Stimulated activated CD8-positive, alpha-beta memory T cell treated with anti-CD3 and anti-CD28 coated beads, Interleukin-15, amount 100 ng/mL, for 4 hours (primary cell): ENCODE measurements at places on chromosomes 7 and 10.

DNA sequence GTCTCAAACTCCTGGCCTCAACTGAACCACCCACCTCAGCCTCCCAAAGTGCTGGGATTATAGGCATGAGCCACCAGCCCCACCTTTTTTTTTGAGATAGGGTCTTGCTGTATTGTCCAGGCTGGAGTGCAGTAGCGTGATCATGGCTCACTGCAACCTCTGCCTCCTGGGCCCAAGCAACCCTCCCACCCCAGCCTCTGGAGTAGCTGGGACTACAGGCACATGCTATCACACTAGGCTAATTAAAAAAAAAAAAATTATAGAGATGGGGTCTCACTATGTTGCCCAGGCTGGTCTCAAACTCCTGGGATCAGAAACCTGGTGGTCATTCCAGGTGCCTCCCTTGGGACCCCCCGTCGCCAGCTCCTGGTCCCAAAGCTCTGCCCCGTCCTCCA lies 25.0 kb downstream of the GTF2IRD1 start:
- no peak for DNase-seq

DNA sequence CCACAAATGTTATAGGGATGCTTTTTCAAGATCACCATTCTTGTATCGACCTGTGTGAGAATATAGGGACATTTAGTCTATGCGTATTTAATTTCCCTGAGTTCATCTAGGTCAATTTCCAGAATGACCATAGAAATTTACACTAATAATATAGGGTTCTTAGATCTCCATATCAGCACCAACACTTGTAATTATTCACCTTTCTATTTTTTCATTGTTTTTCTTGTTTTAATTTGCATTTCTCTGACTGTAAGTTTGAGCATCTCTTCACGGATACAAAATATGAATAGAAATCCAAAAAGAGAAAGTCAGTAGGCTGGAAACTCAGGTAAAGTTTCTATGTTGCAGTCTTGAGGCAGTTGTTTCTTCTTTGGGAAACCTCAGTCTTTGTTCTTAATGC lies 134.8 kb downstream of the CREB5 start:
- no peak for DNase-seq

DNA sequence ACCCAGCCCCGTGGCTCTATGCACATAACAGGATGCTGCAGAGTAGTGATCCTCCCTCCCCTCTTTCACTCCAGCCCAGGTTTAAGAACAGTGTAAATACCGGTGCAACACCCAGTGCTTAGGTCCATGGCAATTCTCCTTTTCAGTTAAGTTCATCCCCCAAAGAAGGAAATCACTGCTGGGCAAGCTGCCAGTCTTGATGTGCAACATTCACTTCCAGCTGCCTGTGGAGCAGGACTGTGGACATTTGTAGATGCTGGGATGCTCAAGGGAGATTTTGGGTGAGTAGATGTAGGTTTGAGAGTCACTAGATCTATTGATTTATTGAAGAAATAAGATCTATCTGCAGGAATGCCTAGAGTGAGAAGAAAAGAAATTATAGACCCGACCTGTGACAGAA lies 294.3 kb upstream of the KIAA1217 start:
- no peak for DNase-seq

GRCh38 chr10:70828923-70829322 lies 13.2 kb downstream of the SGPL1 start:
- no peak for DNase-seq

- DNase-seq: no peak
These were observed 980 bp downstream of the ADAM8 start for GRCh38 chr10:133275684-133276092.
